ENCODE measurements at places on chromosomes 2 and 18. TPM values are rescaled to one million over a fixed set of nuclear protein-coding genes. Genes with fewer than 3 reads are reported as not detected.

DNA sequence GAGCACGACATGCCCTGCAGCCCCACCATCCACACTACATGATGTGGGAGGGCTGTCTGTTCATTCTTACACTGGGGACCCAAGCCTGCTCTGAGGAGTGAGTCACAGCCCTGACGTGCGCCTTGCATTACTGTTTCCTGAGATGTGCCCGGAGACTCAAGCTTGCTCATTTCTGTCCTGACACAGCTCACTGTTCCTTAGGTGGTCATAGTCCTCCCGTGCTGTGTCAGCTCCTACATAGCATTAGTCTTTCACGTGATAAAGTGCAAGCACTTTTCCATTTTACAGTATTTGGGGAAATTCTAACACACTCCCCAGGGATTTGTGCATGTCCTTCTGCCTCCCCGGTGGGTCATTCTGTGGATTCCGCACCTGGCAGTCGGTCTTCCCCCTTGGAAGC lies 46.2 kb upstream of the TRIM43B start:
- DNase-seq, result no peak
- H3K4me3 ChIP-seq, result no peak overlapping the region
- H3K36me3 ChIP-seq, result peaks cover 16% of the 10 kb centered on the region

DNA sequence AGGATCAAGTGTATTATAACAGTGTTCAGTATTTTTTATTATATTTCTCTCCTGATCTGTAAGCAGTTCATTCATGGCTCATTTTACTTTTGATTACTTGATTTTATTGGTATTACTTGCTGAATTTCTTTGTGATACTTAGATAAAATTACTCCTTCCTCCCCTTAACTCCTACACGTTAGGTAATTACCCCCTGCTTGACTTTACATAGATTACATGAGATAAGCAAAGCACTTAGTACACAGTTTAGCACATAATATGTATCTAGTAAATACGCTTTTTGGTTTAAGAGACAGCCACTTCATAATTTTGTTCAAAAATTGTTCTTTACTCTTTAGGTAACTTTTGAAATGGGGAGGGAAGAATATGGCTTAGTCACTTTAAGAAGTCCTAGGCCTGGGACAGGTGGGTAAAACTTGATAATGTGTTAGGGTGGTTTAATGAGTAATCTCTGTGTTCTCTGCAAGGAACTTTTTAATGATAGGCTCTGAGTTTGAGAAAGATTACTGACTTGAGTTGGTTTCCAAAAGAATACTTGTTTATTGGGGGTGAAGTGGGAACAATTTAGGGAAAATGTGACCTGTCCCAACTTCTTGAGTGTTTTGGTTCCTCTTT lies 80.9 kb downstream of the NCOA1 start:
- peaks cover under 1% of the 10 kb centered on the region for H3K36me3 ChIP-seq
- no peaks in the 10 kb centered on the region for H3K27me3 ChIP-seq
- H3K4me1 ChIP-seq, result no peaks in the 10 kb centered on the region
- DNase-seq, result no peak

- H3K4me3 ChIP-seq, result no peak overlapping the region
- no peaks in the 10 kb centered on the region for H3K36me3 ChIP-seq
- no peak overlapping the region for H3K27ac ChIP-seq
- DNase-seq, result no peak
- H3K27me3 ChIP-seq, result no peaks in the 10 kb centered on the region
Measured at GRCh38 chr18:74139888-74140287, 7.7 kb downstream of the FBXO15 start.

- no peak overlapping the region for H3K27ac ChIP-seq
- no peaks in the 10 kb centered on the region for H3K36me3 ChIP-seq
- H3K4me3 ChIP-seq, result no peak overlapping the region
- H3K4me1 ChIP-seq, result no peaks in the 10 kb centered on the region
- H3K27me3 ChIP-seq, result no peaks in the 10 kb centered on the region
Measured at GRCh38 chr2:74927621-74928020, 30.8 kb upstream of the POLE4 start.

DNA sequence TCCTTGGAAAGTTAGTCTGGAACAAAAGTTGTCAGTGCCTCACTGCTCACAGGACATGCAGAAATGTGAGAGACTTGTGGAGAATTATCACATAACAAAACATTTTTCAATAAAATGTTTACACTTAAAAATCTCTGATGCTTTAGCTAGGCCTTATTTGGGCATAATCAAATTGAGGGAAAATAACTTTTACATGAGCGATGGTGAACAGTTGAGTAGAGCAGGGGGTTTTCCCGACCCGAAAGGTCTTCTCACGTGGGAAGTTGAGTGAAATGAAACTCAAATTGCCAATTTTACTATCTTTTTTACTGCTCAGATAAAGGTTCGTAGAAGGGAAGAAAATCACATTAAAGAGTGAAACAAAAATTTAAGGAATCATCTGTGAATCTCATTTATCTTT lies 465.6 kb downstream of the MTX2 start:
- H3K4me1 ChIP-seq, result no peaks in the 10 kb centered on the region
- H3K36me3 ChIP-seq, result no peaks in the 10 kb centered on the region
- no peak for DNase-seq
- H3K27ac ChIP-seq, result no peak overlapping the region

DNA sequence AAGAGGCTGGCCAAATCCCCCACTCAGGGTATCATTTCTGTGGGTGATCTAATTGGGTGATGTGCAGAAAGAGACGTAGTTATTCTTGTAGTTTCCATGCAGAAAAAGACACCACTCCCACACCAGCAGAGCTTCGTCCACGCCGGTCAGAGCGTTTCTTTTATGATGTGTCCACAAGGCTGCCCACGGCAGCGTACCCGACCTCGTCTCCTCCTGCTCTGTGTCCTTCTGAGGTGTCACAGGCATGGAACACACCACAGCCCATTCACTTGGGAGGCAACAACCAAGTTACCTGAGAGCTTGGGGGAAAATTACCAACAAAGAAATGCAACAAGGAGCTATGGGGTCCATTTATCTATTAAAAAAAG lies 131.3 kb downstream of the PXDN start:
- H3K4me1 ChIP-seq, result no peaks in the 10 kb centered on the region
- no peak overlapping the region for H3K4me3 ChIP-seq
- H3K36me3 ChIP-seq, result no peaks in the 10 kb centered on the region
- no peak for DNase-seq
- peaks cover 2% of the 10 kb centered on the region for H3K27me3 ChIP-seq
- no peak overlapping the region for H3K27ac ChIP-seq

Gene NMUR1
- total RNA-seq, result 0.05 TPM

Gene KATNAL2
- 2.2 TPM for total RNA-seq

Gene PRSS56
- 0.19 TPM for total RNA-seq

Gene TRIM43
- total RNA-seq, result 0.66 TPM

Gene RAMP1
- total RNA-seq, result 6.3 TPM
